ENCODE measurements at places on chromosomes 3 and 15.

DNA sequence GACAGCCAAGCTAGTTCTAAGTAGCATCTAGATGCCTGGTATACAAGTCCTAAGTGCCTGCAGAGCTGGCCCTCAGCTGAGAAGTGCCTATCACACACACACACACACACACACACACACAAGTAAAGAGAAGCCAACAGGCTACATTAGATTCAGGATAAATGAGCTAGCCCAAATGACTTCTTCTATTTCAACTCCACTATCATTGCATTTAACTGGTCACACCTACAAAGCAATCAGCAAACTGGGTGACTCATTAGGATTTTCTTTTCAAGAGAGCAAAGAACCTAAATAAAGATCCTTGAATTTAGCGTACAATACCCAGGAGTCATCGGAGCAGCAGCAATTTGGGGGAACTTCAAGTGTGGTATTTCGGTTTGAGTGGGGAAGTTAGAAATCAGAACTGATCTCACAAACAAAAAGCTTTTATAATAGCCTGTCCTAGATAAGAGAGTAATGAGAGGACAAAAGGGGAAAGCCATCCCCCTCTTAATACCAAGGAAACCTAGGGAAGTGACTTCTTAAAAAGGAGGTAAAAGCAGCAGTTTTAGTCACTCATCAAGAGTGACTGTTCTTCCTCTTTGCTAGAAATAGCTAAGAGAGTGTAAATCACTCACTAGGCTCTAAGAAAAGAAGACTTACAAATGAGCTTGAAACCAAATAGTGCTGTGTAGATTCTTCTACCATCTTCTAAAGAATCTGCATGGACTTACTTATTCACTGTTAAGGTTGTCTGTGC lies 112.7 kb downstream of the TNIK start:
- DNase-seq, result no peak

- DNase-seq, result no peak
Observed at GRCh38 chr3:126340081-126340511, 17.1 kb downstream of the KLF15 start.

- DNase-seq, result no peak
Observed at GRCh38 chr3:25557694-25558093, 107.0 kb downstream of the TOP2B start.

DNA sequence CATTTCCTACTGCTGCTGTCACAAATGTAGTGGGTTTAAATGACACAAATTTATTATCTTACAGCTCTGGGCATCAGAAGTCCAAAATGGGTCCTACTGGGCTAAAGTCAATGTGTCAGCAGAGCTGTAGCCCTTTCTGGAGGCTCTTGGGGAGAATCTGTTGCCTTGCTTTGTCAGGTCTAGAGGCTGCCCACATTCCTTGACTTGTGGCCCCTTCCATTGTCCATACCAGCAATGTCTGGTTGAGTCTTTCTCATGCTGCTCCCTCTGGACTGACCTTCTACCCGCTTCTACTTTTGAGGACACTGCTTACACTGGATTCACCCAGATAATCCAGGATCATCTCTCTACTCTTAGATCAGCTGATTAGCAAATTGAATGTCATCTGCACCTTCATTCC lies 3.0 kb downstream of the IL12A start:
- DNase-seq, result no peak

DNA sequence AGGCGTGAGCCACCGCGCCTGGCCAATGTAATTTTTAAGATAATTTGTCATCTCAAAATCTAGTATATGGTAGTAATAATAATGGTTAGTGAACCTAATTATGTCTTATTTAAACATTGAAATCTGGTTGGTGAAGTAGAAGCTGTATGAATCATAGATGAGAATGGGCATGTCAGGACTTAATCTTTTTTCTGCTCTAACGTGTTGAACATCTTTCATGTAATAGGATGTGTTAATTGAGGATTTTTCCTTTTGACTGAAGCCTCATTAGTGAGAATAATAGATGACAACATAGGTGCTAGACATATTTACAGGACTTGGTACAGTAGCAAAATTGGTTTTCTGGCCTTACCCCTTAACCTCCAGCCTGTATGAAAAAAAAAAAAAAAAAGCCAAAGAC lies 835.6 kb downstream of the IGSF11 start:
- DNase-seq, result no peak

DNA sequence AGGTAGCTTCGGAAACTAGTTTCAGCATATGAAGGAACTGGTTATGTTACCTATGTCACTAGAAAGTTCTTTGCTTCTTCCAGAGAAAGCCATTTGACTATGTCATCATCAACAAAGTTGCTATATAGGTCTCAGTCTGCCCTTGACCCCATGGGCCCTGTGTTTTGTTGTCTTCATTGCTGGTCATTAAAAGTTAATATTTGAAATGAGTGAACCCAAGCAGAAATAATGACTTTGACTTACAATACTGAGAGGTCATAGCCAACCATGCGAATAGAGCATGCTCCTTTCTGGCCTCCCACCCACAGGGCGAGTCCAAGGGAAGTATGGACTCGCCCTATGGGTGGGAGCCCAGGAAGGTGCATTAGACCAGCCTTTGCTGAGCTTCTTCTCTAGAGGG lies 40.9 kb downstream of the APH1B start:
- no peak for DNase-seq

DNA sequence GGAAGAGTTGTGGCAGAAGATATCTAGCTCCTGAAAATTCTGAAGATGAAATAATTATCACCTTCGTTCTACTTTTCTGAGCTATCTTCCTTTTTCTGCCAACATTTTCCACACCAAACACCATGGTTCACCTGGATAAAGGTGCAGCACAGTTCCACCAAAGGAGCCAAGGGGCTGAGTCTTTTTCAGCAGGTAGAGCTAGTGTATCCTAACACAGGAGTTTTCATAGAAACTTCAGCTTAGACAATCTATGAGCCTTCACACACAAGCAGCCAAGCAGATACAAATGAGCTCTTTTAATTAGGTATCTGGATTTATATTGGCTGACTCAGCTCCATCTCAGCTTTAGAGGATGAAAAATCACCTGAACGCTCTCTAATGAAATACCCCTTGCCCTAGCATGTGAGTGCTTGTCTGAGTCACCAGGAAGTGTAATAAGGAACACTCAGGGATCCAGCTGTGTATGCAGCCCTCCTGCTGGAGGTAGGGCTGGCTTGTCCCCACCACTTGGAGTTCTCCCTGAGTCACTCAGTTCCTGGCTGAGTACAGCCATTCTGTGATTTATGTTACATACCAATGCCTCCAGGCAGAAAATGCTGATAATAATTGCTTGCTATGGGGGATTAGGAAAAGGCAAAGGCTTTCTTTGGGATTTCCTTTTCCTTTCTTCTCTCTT lies 385.7 kb downstream of the LSAMP start:
- DNase-seq, result no peak

DNA sequence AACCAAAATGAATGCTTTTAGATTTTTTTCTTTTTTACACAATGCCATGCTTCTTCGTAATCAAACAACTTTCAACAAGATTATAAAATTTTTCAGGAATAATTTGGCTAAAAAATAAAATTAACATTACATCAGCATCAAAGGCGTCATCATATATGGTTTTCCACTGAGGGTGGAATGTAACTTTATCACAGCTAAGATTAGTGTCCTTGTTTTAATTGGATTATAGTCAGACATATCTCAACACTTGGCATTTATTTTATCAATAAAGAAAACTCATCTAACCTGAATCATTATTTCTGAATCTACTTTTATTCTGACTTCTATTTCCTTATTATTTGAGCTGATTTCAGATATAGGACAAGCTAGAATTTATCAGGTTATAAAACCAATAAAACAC lies 1.6 kb downstream of the NRG4 start:
- DNase-seq, result no peak

DNA sequence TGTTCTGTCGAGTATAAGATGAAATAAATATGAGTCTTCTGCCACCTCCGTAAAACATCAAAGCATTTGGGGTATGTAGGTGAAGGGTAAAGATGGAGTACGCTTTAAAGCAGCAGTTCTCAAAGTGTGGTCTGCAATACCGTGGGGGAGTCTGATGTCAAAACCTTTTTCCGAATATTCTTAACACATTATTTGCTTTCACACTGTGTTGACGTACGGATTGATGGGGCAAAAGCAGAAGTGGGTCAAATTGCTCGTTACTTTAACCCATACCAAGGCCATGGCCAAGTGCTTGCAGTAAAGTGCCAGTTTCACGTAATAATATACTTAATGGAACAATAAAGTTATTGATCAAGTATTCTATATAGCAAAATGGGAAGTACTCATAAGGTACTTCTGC lies 36.3 kb downstream of the PAK2 start:
- no peak for DNase-seq

DNA sequence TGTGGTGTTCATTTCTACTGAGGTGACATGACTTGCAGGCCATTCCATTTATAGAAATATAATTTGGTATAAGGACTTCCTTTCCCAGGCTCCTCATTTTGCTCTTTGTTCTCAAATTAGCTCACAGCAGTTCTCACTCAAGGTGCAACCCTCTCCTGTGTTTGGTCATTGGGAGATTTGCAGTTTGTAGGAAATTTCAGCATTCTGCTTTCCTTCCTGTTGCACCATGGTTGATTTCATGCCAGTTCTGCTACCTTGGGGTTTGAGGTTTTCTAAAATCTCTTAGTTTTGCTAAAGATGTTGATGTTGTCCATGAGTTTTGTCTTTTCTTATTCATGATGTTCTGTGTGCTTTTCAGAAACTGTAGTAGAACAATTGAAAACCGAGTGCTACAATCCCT lies 65.7 kb upstream of the PROK2 start:
- no peak for DNase-seq

DNA sequence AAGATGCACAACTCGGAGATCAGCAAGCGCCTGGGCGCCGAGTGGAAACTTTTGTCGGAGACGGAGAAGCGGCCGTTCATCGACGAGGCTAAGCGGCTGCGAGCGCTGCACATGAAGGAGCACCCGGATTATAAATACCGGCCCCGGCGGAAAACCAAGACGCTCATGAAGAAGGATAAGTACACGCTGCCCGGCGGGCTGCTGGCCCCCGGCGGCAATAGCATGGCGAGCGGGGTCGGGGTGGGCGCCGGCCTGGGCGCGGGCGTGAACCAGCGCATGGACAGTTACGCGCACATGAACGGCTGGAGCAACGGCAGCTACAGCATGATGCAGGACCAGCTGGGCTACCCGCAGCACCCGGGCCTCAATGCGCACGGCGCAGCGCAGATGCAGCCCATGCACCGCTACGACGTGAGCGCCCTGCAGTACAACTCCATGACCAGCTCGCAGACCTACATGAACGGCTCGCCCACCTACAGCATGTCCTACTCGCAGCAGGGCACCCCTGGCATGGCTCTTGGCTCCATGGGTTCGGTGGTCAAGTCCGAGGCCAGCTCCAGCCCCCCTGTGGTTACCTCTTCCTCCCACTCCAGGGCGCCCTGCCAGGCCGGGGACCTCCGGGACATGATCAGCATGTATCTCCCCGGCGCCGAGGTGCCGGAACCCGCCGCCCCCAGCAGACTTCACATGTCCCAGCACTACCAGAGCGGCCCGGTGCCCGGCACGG lies 991 bp downstream of the SOX2 start:
- DNase-seq, result no peak

DNA sequence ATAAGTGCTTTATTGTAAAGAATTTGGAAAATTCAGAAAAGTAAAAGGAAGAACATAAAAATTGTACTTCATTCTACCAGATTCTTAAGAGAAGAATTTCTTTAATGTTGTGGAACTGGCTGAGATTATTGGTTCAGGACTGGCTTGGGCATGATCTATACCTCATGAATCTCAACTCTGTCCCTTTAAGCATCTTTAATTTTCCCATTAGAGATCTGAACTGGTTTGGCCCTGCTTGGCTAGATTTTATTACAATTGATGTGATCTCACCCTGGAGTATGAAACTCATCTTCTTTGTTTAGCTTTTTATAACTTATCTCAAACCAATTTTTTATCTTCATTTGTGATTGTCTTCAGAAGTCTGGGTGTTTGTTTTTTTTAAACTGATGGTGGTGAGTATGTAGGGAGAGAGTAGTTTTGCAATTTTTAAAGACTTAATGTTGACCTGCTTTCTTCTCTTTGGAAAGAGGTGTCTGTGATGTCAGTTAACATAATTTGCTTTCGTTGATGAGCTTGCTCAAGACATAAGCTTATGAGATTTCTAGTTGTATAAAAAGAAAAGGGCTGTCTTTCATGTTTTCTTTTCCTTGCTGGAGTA lies 61.9 kb downstream of the ZNF609 start:
- no peak for DNase-seq

- DNase-seq, result no peak
Observed at GRCh38 chr3:189630767-189631372, 319 bp upstream of the TP63 start.

DNA sequence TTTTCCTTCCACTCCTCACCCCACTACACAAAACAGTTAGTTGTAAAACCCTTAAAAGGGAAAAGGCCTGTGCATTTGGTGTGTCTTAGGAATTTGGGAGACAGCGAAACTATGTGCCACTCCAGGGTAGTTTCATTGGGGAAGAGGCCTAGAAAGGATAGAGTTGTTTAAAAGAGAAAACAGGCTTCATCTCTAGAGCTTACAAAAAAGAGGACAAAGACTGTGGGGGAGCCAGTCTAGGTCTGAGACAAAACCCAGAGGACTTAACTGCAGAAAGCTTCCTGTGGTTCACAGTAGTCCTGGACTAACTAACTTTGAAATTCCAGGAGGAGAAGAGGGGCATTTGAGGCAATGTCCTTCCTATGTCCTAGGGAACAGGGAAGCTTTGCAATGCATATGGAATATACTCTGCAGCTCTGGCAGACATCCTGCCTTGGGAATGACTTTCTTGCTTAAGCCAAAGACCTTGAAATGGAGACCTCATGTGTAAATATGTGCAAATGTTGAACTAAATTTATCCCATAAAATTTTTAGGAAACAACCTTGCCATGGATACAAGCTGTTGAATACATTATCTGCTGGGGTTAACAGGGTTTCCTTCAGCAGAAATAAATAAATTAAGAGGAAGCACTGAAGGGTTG lies 159.4 kb downstream of the LSAMP start:
- no peak for DNase-seq

- no peak for DNase-seq
Observed at GRCh38 chr15:60442763-60443162, 36.2 kb downstream of the ICE2 start.

- DNase-seq, result no peak
Observed at GRCh38 chr15:67142767-67143100, 77.3 kb downstream of the SMAD3 start.

DNA sequence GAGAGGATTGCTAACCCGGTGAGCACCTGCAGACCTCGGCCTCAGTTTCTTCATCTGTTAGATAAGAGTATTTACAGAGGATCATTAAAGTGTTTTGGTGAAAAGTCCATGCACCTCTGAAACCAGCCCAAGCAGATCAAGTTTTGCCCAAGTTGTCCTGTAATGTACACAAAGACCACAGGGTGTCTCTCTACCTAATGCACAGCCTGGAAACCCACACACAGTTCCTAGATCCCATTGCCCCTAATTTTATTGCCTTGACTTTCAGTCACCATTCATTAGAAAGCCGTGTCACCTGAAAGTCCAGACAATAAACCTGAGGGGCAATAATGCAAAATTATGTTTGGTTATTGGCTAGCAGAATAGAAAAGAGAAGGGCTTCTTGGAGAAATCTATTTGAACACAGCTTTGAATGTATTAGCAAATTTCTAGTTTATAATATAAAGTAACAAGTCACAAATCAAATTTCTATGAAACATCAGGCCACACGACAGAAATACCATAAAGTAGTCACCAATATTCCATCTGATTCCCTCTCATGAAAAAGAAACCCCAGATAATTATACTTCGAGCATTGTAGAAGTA lies 161.3 kb upstream of the SLC2A2 start:
- DNase-seq, result no peak

GRCh38 chr15:79329171-79329611 lies 18.3 kb downstream of the TMED3 start:
- no peak for DNase-seq

- no peak for DNase-seq
Observed at GRCh38 chr3:133477487-133477886, 77.6 kb downstream of the BFSP2 start.
